Head of caudate nucleus (tissue), 42 donors: ENCODE measurements at places on chromosomes 11 and 22.

DNA sequence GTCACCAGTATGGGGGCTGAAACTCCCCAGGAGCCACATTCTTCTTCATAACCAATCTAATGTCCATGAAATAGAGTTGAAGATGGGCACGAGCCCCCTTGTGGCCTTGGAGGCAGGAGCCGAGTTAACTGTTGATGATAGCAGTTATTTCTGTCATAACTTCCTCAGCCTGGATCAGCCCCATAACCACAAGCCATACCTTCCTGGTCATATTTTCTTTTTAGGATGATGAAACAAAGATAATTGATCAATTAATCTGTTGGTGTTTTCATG lies 65.0 kb upstream of the TTC12 start:
- peak; percentile 38 for DNase-seq

- DNase-seq, result no peak
Measured at GRCh38 chr22:32562401-32562800, 87.8 kb downstream of the FBXO7 start.

DNA sequence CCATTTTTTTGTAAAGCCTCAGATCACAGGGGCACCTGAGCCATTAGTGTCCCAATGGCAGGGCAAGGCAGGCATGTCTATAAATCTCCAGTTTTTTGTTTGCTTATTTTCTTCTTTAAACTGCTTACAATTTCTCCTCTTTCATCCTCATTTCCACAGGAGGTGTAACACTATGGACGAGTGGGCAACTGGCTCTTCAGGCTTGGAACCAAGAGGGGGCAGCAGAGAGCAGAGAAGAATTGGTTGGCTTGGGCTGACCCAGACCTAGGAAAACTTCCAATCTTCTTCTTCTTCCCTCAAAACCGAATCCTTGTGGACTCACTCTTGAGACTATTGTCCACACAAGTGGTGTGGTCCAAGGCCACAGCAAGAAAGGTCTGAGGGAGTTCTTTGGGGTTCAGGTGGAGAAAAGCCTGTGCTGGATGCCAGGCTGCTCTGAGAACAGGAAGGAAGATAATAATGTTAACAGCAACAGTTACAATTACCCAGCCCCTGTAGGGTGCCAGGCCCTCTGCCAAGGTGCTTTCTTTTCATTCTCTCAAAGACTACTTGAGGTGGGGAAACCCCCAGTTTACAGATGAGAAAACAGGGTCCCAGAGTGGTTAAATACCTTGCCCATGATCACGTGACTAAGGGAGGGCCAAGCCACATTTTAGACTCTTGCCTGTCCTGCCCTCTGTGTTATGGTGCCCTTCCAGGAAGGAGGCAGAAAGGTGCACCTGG lies 70.7 kb upstream of the E2F8 start:
- peak; percentile 83 for DNase-seq

DNA sequence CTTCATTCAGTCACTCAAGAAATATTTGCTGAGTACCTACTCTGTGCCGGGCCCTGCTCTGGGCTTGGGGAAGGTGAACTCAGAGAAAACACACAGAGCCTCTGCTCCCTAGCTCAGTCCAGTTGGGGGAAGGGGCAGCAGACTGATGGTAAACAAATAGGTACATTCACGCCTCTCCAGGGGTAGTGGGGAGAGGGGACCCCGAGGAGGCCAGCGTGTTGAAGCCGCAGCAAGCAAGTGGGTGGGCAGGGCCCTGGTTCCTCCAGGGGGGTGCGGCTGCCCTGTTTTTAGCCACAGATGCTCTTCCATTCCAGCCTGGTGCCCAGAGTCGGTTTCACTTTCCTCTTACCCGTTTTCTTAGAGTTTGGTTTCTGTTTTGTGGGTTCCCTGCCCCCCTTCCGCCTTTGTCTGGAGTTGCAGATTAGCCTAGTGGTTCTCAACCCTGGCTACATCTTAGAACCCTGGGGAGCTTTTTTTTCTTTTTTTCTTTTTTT lies 8.7 kb downstream of the DRAP1 start:
- no peak for DNase-seq

GRCh38 chr11:60098508-60098907 lies 10.0 kb downstream of the MS4A2 start:
- DNase-seq, result no peak
